ENCODE measurements at places on chromosomes 3 and 15. TPM values are rescaled to one million over a fixed set of nuclear protein-coding genes. Genes with fewer than 3 reads are reported as not detected.

DNA sequence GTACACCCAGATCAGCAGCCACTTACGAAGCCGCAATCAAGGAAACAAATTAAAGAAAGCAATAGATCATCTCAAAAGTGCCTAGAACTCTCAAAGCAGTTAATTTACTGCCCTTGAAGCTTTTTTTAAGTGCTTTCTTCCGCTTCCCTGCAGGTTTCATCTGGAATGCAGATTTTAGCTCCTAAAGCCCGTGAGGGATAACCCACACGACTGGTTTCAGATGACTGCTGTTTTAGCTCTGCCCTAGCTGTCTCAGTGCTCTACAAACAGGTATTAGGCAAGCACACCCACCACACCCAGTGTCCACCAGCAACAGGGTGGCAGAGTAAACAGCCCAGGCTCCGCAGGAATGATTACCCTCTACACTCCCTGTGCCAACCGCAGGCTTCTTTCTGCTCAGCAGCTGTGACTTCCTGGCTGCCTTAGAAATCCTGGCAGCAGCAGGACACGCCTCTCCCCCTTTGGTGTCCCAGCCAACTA lies 126.0 kb downstream of the FMN1 start:
- peak; percentile 87 for DNase-seq
- H3K36me3 ChIP-seq = no peaks in the 10 kb centered on the region
- peak overlapping the region; percentile 35 for H3K4me3 ChIP-seq
- peak overlapping the region; percentile 80 for H3K27ac ChIP-seq
- no peaks in the 10 kb centered on the region for H3K27me3 ChIP-seq

GRCh38 chr15:67175643-67176071 lies 78.8 kb downstream of the AAGAB start:
- H3K4me3 ChIP-seq = no peak overlapping the region
- no peaks in the 10 kb centered on the region for H3K36me3 ChIP-seq
- H3K27ac ChIP-seq = peak overlapping the region; percentile 62
- DNase-seq = peak; percentile 36
- peaks cover 36% of the 10 kb centered on the region for H3K4me1 ChIP-seq
- no peaks in the 10 kb centered on the region for H3K27me3 ChIP-seq

The GTF2A2 gene
- 13.1 TPM for total RNA-seq

The GPD1L gene
- 67.7 TPM for total RNA-seq

- no peak for DNase-seq
- H3K4me1 ChIP-seq = peaks cover 6% of the 10 kb centered on the region
- H3K27me3 ChIP-seq = no peaks in the 10 kb centered on the region
Observed at GRCh38 chr3:159948429-159949144, 40.0 kb upstream of the IL12A start.

The LDHAL6B gene
- total RNA-seq = not detected

GRCh38 chr15:43293432-43293831 lies 26.7 kb upstream of the TGM5 start:
- DNase-seq = no peak
- H3K27me3 ChIP-seq = peaks cover 52% of the 10 kb centered on the region
- no peak overlapping the region for H3K4me3 ChIP-seq
- no peaks in the 10 kb centered on the region for H3K4me1 ChIP-seq
- H3K27ac ChIP-seq = no peak overlapping the region

- no peaks in the 10 kb centered on the region for H3K36me3 ChIP-seq
- DNase-seq = no peak
- no peak overlapping the region for H3K27ac ChIP-seq
Observed at GRCh38 chr15:64582202-64582601, 121.8 kb downstream of the ZNF609 start.

DNA sequence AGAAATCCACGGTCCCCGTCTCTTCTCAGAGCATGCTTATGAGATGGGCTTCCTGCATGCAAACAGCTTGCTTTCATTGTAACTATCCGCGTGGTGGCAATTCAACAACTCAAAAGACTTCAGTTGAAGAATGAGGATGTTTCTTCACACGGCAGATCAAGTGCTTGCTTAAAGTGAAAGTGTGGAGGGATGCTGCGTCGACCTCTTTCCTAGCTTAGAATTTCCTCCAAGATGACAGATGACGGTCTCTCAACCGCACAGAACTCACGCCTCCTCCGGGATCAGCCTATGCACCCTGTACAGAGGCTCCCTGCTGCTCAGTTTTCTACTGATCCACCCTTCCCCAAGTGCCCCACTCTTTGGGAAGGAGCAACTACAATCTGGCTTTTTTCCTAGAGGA lies 47.8 kb downstream of the PCSK6 start:
- H3K27ac ChIP-seq = no peak overlapping the region
- DNase-seq = no peak
- no peaks in the 10 kb centered on the region for H3K36me3 ChIP-seq
- H3K4me3 ChIP-seq = no peak overlapping the region

DNA sequence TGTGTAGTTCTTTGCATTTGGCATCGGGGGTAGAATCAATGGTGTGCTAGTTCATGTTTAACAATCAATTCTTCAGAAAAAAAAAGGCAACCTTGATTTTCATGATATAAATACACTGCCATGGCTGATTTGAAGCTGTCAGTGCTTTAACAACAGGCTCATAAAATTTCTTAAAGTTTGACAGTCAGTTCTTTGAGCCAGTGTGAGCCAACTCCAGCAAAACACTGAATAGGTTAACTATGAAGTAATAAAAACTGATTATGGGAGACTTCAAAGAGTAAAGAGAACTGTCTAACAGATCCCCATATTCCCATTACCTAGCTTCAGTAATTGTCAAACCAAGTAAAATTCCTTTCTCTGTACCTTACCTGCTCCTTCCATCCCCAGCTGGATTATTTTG lies 241.7 kb upstream of the SUCLG2 start:
- H3K36me3 ChIP-seq = no peaks in the 10 kb centered on the region
- no peaks in the 10 kb centered on the region for H3K4me1 ChIP-seq
- no peaks in the 10 kb centered on the region for H3K27me3 ChIP-seq
- H3K4me3 ChIP-seq = no peak overlapping the region

GRCh38 chr3:64550745-64551144 lies 137.1 kb downstream of the ADAMTS9 start:
- no peaks in the 10 kb centered on the region for H3K27me3 ChIP-seq
- peak overlapping the region; percentile 89 for H3K27ac ChIP-seq
- peaks cover 6% of the 10 kb centered on the region for H3K4me1 ChIP-seq
- H3K4me3 ChIP-seq = no peak overlapping the region

Data from transverse colon (tissue), 4 donors.